Gastroesophageal sphincter (tissue), 4 donors: ENCODE measurements at places on chromosomes 16 and 17. TPM values are rescaled to one million over a fixed set of nuclear protein-coding genes. Genes with fewer than 3 reads are reported as not detected.

GRCh38 chr17:9676820-9677310, 31.5 kb downstream of the USP43 start:
- no peaks in the 10 kb centered on the region for H3K27me3 ChIP-seq
- no peak for ATAC-seq
- H3K4me1 ChIP-seq: no peaks in the 10 kb centered on the region
- no peaks in the 10 kb centered on the region for H3K36me3 ChIP-seq
- no peak overlapping the region for H3K4me3 ChIP-seq

GRCh38 chr16:73210084-73210483, 162.2 kb upstream of the ZFHX3 start:
- no peak overlapping the region for H3K27ac ChIP-seq
- H3K4me1 ChIP-seq: no peaks in the 10 kb centered on the region
- no peak overlapping the region for H3K4me3 ChIP-seq
- no peaks in the 10 kb centered on the region for H3K27me3 ChIP-seq
- H3K36me3 ChIP-seq: no peaks in the 10 kb centered on the region

DNA sequence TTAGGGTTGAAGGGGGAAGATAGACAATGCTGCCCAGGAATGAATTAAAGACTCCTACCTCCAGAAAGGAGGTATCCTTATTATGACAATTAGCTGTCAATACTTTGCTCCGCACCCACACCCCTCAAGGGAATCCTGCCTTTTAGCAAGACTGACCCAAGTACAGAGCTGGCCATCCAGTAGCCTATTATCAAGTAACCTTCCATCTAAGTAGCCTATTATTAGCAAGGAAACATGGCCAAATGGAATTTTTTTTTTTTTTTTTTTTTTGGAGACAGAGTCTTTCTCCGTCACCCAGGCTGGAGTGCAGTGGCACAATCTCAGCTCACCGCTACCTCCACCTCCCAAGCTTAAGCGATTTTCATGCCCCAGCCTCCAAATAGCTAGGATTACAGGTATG, 161.3 kb downstream of the PMP22 start:
- H3K27ac ChIP-seq: no peak overlapping the region
- H3K4me1 ChIP-seq: no peaks in the 10 kb centered on the region
- ATAC-seq: no peak
- no peak overlapping the region for H3K4me3 ChIP-seq
- H3K27me3 ChIP-seq: peaks cover 70% of the 10 kb centered on the region
- H3K36me3 ChIP-seq: no peaks in the 10 kb centered on the region

- H3K4me3 ChIP-seq: no peak overlapping the region
- H3K27me3 ChIP-seq: no peaks in the 10 kb centered on the region
- H3K27ac ChIP-seq: no peak overlapping the region
- no peaks in the 10 kb centered on the region for H3K36me3 ChIP-seq
- ATAC-seq: peak; percentile 66
These were observed 30.1 kb downstream of the FZD2 start for GRCh38 chr17:44587339-44587738.

DNA sequence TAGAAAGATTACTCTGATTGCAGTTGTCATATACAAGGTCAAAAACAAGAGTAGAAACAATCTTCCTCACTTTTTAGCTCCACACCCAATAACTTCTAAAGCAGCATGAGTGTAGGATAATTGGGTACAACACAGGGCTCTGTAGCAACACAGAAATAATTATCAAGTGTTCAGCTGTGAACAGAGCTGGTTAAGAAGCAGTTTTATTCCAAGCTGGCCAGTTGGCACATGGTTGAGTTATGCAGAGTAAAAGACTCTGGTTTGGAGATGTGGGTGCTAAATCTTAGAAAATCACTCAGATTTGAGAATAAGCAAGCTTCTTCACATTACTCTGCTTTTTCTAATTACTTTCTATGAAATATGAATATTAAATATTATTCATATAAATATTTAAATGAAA, 118.5 kb downstream of the KIF2B start:
- no peaks in the 10 kb centered on the region for H3K36me3 ChIP-seq
- no peak overlapping the region for H3K27ac ChIP-seq

DNA sequence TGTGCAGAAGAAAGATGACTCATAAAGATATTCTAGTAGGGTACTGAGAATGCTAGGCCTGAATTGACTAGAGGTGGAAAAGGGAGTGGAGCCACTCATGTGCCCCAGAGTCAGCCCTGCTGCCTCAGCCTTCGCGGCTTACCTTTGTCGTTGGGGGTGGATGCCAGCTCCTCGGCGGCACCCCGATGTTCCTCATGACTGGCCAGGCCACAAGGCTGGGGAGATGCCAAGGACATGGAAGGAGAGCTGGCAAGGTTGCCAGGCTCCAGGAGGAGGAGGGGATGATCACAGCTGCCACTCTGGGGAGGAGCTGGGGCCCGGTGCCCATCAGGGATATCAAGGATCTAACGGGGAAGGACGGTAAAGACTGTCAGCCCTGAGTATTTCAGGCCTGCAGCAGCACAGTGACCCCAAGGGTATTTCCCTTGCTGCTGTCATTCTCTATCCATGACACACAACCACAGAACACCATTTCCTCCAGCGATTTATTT, 9.7 kb upstream of the SLC35B1 start:
- no peak for ATAC-seq
- H3K27me3 ChIP-seq: no peaks in the 10 kb centered on the region
- no peak overlapping the region for H3K27ac ChIP-seq
- peaks cover 4% of the 10 kb centered on the region for H3K4me1 ChIP-seq
- H3K4me3 ChIP-seq: no peak overlapping the region
- peaks cover 89% of the 10 kb centered on the region for H3K36me3 ChIP-seq

DNA sequence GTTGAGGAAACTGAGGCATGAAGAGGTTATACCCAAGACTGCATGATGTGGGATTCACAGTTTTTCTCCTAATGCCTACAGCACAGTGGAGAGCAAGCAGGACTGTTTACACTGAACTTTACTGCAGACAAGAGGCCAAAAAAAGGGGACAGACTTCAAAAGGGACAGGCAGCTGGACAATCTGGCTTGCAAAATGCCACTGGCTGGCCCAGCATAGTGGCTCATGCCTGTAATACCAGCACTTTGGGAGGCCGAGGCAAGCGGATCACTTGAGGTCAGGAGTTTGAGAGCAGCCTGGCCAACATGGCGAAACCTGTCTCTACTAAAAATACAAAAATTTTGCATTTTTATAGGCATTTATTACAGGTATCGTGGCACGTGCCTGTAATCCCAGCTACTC, 2.0 kb upstream of the MGAT5B start:
- peaks cover 29% of the 10 kb centered on the region for H3K4me1 ChIP-seq
- no peak for ATAC-seq
- H3K27ac ChIP-seq: no peak overlapping the region
- no peak overlapping the region for H3K4me3 ChIP-seq

DNA sequence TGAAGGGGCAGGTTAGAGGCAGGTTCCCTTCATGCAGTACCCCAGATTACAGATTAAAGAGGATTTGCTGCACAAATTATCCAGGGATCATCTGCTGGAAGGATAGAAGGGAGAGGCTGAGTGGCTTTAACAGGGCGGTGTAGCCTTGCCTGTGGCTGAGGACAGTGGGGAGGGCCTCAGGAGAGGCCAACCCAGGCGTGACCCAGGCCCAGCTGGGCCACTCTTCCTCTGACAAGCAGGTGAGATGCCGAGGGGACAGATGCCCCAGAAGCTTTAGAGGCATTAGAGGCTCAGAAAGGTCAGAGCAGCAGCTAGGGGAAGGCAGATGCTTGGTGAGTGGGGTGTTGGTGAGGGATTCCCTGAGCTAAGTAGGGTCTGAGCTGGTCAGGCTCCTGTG, 18.1 kb upstream of the MTMR4 start:
- no peak overlapping the region for H3K4me3 ChIP-seq
- H3K36me3 ChIP-seq: no peaks in the 10 kb centered on the region
- no peaks in the 10 kb centered on the region for H3K27me3 ChIP-seq
- no peak for ATAC-seq

GRCh38 chr17:63419949-63420867, 25.9 kb downstream of the CYB561 start:
- peaks cover 57% of the 10 kb centered on the region for H3K36me3 ChIP-seq
- no peak for ATAC-seq
- H3K4me1 ChIP-seq: no peaks in the 10 kb centered on the region

DNA sequence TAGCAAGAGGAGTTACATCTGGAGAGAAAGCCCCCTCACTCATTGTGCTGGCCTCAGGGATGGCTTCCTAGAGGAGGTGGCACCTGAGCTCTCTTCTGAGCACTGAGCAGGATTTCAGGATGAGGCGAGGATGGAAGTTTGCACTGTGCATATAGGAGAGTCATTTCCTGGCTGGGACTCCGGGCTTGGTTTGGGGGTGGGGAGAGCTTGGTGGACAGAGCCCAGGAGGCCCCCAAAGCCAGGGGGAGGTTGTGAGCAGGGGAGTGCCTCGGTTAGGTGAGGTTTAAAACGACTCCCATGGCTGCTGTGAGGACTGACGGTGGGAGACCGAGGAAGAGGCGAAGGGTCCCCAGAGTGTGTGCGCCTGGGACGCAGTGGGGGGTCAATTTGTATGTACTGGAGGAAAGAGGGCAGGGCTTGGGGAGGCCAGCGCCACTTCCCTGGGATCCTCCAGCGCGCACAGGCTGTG, 1.2 kb downstream of the CAMKK1 start:
- H3K4me3 ChIP-seq: peak overlapping the region; percentile 78
- H3K27me3 ChIP-seq: no peaks in the 10 kb centered on the region
- H3K4me1 ChIP-seq: peaks cover 96% of the 10 kb centered on the region
- ATAC-seq: no peak
- H3K36me3 ChIP-seq: no peaks in the 10 kb centered on the region

GRCh38 chr16:117379-118365, 20.8 kb downstream of the NPRL3 start:
- no peaks in the 10 kb centered on the region for H3K27me3 ChIP-seq
- H3K4me3 ChIP-seq: no peak overlapping the region
- H3K27ac ChIP-seq: no peak overlapping the region
- no peaks in the 10 kb centered on the region for H3K36me3 ChIP-seq
- peaks cover 13% of the 10 kb centered on the region for H3K4me1 ChIP-seq

DNA sequence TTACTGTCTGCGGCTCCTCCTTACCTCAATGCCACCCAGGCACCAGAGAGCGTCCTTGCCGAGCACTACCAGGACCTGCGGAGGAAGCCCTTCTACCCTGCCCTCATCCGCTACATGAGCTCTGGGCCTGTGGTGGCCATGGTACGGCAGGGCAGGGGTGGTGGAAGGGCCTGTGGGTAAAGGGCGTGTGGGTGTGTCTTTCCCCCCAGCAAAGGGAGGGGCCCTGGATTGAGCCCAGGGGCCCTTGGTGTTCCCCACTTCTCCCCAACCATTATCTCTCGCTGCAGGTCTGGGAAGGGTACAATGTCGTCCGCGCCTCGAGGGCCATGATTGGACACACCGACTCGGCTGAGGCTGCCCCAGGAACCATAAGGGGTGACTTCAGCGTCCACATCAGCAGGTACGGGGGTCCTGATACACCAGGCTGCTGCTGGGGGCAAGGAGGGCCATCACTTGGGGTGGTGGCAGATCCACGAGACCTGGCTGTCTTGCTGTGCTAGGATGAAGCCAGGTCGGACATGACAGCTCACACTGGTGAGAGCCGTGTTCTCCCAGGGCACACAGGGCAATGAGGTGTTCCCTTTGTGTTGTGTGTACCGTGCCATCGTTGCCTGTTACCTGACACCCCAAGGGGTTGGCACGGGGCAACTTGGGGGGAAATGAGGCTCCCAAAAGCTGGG, 2.2 kb upstream of the DECR2 start:
- H3K36me3 ChIP-seq: no peaks in the 10 kb centered on the region
- H3K27ac ChIP-seq: peak overlapping the region; percentile 90
- no peaks in the 10 kb centered on the region for H3K27me3 ChIP-seq
- no peak overlapping the region for H3K4me3 ChIP-seq

GRCh38 chr17:36601303-36602029, at the start of gene MRM1:
TSS of gene MRM1 (plus strand) at chr17:36601583. CDS start at chr17:36601811, 228 bp downstream.
- no peaks in the 10 kb centered on the region for H3K36me3 ChIP-seq
- H3K4me3 ChIP-seq: peak within 1 kb of the TSS; percentile 95
- no peaks in the 10 kb centered on the region for H3K27me3 ChIP-seq
- H3K4me1 ChIP-seq: no peaks in the 10 kb centered on the region
- H3K27ac ChIP-seq: peak within 1 kb of the TSS; percentile 87

DNA sequence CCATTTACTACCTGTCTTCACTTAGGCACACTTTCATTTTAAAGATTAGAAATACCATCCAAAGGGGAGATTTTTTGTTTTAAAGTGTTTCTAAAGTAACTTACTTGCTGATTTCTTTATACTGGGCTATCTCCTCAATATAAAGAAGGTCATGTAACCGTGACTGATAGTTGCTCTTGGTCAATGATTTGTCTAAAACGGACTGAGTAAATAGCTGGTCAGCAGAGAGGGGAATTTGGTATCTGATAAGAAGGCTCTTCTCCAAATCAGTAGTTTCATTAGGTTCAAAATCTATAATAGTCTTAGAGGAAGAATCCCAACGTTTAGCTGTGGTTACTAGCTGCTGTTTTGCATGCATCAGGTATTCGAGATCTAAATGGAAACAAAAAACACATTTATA, 66.4 kb downstream of the HELZ start:
- no peak for ATAC-seq
- H3K27ac ChIP-seq: no peak overlapping the region
- H3K4me1 ChIP-seq: no peaks in the 10 kb centered on the region
- no peak overlapping the region for H3K4me3 ChIP-seq
- no peaks in the 10 kb centered on the region for H3K27me3 ChIP-seq

DNA sequence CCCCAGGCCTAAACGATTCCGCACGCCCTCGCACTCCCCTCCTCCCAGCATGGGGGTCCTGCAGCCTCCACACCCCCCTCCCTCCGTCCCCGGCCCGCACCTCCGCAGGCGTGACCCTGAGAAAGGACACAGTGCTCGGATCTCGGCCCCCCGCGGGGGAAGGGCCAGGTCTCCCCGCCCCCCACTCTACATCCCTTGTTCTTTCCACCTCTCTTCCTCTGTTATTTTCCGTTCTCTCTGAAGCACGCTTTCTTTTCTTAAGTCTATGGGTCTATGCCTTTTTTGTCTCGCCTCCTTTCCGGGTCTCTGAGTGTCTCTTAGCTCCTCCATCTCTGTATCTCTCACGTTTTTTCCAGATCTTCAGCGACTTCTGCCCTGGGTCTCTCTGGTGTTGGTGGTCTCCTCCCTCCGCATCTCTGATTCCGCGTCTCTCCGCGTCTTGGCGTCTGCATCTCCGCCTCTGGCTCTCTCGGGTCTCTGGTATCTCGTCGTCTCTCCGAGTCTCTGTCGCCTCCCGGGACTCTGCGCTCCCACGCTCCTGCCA, 2.1 kb upstream of the HES7 start:
- no peaks in the 10 kb centered on the region for H3K36me3 ChIP-seq
- peaks cover 78% of the 10 kb centered on the region for H3K27me3 ChIP-seq
- peak overlapping the region; percentile 70 for H3K4me3 ChIP-seq

The C17orf58 gene
- total RNA-seq: 17.8 TPM

The TRIM72 gene
- not detected for total RNA-seq

The KCNAB3 gene
- total RNA-seq: not detected

The HSD11B2 gene
- 0.27 TPM for total RNA-seq

The DNAAF1 gene
- 0.27 TPM for total RNA-seq

The EMC8 gene
- total RNA-seq: 28.9 TPM
